ENCODE measurements at places on chromosomes 7 and 10.

GRCh38 chr7:138386821-138387220, 73.2 kb upstream of the TRIM24 start:
- DNase-seq, result no peak

DNA sequence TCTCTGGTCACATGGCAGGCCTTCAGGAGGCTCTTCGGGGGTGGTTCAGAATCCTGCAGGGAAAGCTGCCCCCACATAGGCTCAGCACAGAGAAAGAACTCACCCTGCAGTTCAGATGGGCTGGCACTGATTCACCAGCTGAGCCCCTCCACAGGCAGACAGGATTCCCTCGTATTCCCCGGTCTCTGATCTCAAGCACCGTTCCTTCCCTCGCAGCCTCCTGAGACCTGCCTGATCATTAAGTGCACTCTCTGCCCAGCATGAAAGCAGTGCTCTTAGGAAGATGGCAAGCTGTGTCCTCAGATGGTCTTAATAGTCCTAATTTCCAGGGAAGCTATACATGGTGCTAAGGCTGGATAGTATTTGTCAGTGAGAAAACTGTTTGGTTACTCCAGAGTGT, 78.2 kb upstream of the NPS start:
- DNase-seq, result no peak

GRCh38 chr7:47688311-47689100, 106.6 kb upstream of the TNS3 start:
- no peak for DNase-seq

GRCh38 chr7:30459591-30460245, 18.9 kb downstream of the NOD1 start:
- no peak for DNase-seq

DNA sequence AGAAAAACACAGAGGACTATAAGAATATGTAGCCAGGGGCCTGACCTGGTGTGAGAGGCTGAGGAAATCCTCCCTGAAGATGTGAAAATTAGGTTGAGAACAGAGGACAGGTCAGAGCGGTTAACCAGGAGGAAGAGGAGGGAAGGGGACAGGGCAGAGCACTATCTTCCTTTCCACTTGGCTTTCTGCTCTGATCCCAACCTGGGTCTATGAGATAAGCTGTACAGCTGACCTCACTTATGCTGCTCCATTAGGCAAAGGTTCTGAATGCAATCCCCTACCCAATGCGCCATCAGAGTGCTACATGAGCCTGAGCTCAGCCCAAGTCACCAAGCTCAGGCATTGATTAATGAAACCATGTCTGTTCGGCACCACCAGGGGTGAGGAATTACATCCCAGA, 10.5 kb downstream of the LIPA start:
- DNase-seq, result no peak

DNA sequence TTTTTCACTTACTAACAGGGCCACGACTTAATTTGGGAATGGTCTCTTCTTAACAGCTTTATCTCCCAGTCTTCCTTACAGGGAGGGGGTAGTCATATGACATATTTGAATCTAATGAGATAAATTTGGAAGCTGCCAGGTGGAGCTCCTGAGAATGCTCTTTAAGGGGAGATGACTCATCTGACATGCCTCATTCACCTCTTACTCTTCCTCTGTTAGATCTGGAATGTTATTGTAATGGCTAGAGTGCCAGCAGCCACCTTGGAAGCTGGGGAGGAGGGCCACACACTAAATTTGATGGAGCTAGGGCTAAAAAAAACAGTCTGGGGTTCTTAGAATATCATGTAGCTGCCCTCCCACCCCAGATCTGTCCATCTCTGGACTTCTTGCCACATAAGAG, 22.7 kb downstream of the HECW1 start:
- no peak for DNase-seq

DNA sequence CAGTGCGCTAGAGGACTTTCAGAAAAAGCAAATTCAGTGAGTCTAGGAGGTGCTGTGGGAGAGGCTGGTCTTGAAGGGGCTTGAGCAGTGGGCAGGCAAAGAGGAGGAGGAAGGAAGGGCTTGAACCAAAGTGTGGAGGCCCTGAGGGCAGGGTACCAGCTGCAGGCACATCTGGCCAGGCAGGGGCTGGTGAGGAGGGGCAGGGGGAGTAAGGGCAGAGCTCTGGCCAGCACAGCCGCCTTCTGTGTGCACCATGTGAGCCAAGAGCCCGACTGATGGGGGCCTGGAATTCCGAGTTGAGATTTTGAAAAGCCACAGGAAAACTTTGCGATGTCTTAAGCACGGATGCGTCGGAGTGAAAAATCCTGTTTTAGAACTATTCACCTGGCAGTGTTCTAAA, 74.5 kb downstream of the PRPF18 start:
- no peak for DNase-seq

- no peak for DNase-seq
Measured at GRCh38 chr10:22005763-22006162, 2.2 kb upstream of the DNAJC1 start.

Measured in spinal cord (tissue), 10 donors.